ENCODE measurements at places on chromosomes 12 and 14.
A peak's percentile ranks its signal among the peaks of the same experiment; 100 is the strongest.

DNA sequence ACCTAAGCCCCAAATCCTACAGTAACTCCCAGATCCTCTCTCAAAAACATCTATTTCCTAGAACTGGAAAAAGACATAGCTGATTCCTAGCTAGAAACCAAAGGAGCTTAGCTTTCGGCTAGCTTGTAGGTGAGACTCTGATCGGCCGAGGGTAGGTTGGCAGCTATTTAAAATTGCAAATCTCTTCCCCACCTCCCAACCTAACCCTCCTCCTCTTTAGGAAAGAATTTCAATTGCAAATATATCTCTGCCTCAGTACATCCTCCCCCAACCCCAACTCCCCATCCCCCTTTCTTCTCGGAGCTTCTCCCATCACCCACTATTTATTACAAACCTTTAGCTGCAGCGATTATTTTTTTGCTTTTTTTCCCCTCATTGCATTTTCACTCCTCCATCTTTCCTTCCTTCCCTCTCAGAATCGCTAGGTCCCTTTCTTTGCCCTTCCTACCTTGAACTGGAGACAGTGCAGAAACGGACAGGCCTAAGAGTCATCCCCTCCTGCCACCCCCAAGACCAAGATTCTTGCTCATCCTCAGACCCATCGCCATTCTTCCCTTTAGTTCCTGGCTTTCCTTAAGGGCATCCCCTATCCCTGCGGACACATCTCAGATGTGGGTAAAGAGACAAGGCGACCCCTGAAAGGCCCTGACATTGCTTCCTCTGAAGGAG lies 13.4 kb downstream of the ZFHX2 start:
- no peak for DNase-seq

- no peak for DNase-seq
These were observed 188.9 kb downstream of the TMX1 start for GRCh38 chr14:51428981-51429380.

DNA sequence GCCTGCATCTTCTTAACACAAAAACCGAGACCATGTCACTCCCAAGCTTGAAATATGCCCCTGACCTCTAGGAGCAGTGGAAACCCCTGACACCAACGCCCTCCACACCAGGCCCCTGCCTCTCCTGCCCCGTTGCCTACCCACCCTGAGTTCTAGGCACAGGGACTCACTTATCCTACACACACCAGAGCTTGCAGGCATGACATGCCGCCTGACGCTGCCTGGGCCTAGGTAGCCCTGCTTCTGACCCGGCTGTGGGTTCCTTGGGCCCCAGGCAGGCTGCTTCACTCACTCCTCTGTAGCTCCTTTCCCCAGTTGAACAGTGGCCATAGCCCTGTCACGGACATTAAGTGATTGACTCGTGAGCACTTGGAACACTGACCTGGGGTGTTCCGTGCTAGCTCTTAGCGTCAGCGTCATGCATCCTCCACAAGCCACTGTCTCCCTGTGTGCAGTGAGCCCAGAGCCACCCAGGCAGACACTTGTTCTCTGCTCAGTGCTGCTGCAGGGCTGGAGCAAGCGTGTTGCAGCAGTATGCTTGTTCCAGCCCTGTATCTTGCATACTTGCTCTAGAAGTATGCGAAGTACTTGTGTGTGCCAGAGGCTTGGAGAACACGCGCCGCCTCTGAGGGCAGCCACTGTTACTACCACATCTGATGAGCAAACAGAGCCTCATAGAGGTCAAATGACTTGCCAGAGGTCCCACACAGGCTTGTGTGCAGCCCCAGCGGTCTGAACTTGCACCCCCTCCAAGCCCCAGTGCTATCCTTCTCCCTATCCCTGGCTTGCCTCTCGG lies 15.6 kb downstream of the OTUB2 start:
- no peak for DNase-seq

DNA sequence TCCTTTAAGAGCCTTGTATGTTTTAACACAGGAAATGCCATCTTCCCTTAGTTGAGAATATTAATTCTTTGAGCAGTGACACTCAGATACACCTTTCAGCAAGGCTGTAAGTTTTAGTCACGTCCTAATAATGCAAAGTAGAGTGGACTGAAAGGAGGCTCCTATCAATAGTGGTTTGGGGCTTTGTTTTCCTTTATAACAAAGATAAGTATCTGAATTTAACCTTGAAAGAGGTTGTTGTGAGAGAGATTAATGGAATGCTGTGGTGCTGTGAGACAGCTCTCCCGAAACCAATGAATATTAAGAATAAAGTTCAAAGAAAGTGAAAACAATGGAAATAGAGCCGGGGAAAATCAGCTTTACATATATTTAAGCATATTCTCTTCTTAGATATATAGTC lies 259.6 kb downstream of the ERC1 start:
- DNase-seq: no peak

- DNase-seq: peak; percentile 80
These were observed 49.6 kb downstream of the LRCOL1 start for GRCh38 chr12:132560614-132561426.

GRCh38 chr14:53304726-53305381 lies 151.7 kb upstream of the DDHD1 start:
- no peak for DNase-seq

DNA sequence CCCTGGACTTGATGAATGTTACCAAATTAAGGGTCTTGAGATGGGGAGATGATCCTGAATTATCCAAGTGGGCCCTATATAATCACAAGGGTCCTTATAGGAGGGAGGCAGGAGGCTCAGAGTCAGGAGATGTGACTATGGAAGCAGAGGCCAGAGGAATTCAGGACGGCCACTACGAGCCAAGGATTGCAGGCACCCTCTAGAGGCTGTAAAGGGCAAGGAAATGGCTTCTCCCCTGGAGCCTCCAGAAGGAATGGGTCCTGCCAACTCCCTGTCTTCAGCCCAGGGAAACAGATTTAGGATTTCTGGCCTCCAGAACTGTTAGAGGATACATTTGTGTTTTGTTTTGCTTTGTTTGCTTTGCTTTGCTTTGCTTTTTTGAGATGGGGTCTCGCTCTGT lies 8.8 kb downstream of the BDKRB1 start:
- DNase-seq: no peak

DNA sequence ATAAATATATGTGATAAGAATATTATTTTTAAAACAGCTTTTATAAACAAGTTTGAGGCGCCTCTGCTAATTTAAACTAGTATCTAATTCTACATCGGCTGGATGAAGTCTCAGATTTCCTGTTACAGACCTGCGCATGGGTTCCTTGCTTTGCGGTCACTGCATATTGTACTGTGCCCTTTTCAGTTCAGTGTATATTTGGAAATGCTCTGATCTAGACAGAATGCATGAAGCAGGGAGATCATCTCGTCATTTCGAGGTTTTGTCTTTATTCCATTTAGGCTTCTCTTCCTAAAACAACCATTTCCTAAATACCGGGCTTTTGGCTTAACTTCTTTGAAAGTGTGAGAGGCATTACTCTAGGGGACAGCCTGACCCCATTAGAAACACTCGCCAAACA lies 25.6 kb downstream of the CRACR2A start:
- DNase-seq: no peak

- no peak for DNase-seq
These were observed 96.4 kb downstream of the RIN3 start for GRCh38 chr14:92609955-92610354.

- DNase-seq: no peak
These were observed 367.4 kb downstream of the BTG1 start for GRCh38 chr12:91778091-91778832.

GRCh38 chr12:124761871-124762270 lies 101.8 kb downstream of the SCARB1 start:
- peak; percentile 61 for DNase-seq

GRCh38 chr14:23118506-23119362 lies at the start of gene CEBPE:
Gene CEBPE, minus strand, starts transcription at chr14:23119255. Its CDS starts 164 bp downstream, at chr14:23119091.
- no peak for DNase-seq

DNA sequence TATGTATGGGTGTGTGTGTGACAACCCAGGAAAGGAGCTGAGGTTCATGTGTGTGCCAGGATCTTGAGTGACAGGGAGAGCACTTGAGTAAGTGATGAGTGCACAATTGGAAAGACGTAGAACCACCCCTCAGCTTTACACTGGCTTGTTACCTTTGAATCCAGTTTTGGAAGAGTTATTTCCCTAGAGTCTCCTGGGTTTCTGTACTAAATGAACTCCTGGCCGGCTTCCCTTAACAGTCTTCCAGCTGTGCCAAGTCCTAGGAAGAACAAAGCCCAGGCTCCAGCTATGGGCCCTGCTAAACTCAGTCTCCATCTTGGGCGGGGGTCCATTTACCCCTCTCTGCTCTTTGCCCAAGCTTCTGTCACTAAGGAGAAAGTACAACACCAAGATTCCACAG lies 19.7 kb upstream of the NR1H4 start:
- DNase-seq: peak; percentile 21

- DNase-seq: no peak
These were observed 48.4 kb downstream of the CACNA2D4 start for GRCh38 chr12:1870086-1870485.

DNA sequence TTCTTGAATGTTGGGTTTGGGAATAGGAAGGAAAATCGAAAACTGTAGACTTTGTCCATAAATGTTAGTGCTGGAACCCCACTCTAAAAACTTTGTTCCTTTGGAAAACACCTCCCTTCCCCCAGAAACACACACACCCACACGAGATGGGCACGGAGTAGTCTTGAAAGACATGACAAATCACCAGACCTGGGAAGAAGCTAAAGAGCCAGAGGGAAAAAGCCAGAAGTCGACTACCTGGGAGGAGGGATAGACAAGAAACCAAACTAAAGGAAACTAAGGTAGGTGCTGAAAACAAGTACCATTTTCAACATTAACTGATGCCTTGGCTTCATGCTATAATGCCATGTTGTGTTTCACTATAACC lies 925 bp upstream of the NANOG start:
- DNase-seq: no peak

DNA sequence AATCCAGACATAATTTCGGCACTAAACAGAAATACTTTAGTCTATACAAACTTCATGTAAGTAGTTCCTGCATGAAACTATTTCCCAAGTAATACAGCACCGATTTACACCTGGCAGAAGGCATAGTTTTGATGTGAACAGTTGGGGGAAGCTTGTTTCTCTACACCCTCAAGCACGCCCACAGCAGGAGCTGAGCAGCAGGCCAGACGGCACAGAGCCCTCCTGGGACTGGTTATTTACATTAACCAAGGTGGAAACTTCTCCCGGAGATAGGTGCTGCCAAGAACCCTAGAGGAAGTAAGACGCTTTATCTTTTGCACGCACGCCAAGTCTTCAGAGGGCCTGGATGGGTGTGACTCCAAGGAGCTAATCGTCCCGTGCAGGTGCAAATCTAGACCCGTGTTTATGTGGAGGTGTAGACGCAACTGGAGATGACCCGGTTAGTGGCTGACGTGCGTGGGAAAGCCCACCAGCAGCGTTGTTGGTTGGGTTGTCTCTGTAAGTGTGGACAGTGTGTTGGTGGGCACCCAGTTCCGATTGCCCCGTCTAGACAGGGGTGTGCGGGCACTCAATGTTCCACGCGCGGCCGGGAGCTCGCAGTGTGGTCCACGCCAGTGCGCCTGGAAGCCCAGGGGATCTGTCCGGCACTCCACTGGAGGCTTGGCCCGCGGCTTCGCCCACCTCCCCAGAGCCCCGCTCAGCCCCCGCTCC lies 767 bp upstream of the TCP11L2 start:
- peak; percentile 57 for DNase-seq

DNA sequence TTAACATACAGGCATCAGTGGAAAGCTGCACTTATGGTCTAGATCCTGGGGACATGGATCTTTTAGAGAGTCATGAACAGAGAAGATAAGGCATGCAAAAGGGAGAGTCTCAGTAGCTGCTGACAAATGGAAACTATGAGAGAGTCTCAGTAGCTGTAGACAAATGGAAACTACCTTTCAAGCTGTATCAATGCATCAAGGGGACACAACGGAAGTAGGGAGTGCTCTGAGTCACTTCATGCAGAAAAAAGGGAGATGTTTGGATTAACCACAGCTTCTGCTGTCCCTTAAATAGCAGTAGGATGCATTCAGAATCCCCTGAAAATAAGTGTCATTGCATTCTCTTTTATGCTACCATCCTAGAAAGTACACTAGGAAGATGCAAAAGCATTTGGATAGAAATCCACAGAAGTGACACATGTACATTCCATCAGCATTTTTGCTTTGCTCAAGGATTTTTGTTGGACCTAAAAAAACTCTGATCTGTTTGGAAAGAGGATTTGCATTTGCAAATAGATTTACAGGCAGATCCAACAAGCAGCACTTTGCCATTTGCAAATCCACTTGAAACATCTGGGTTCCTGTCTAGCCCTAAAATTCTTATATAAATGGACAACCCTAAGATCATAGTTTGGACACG lies 227.5 kb upstream of the LMO3 start:
- DNase-seq: no peak

- DNase-seq: no peak
These were observed 40.8 kb upstream of the OR4E1 start for GRCh38 chr14:21714318-21714929.
